ENCODE measurements at places on chromosomes 1 and 21.

GRCh38 chr1:24673341-24673740, 30.2 kb downstream of the SRRM1 start:
- no peak for DNase-seq

DNA sequence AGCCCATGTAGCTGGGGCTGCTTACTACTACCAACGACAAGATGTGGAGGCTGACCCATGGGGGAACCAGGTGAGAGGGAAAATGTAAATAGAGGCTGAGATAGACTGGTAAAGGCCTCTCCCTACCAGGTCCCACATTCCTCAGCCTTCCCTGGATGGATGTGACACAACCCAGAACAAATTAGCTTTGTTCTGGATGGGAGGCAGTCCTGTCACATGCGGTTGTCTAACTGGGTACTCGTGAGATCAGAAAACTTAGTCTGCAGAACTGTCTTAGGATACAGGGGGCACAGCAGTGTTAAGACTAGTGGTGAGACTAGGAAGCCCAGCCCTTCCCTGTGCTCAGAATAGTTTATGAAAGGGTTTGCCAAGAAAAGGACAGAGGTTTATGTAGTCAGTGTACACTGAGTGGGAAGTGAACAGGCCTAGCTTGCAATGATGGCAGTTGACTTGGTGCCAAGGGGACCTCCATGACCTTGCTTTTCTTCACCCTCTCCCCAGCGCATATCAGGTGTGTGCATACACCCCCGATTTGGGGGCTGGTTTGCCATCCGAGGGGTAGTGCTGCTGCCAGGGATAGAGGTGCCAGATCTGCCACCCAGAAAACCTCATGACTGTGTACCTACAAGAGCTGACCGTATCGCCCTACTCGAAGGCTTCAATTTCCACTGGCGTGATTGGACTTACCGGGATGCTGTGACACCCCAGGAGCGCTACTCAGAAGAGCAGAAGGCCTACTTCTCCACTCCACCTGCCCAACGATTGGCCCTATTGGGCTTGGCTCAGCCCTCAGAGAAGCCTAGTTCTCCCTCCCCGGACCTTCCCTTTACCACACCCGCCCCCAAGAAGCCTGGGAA, 8.4 kb downstream of the MMACHC start:
- DNase-seq = no peak

DNA sequence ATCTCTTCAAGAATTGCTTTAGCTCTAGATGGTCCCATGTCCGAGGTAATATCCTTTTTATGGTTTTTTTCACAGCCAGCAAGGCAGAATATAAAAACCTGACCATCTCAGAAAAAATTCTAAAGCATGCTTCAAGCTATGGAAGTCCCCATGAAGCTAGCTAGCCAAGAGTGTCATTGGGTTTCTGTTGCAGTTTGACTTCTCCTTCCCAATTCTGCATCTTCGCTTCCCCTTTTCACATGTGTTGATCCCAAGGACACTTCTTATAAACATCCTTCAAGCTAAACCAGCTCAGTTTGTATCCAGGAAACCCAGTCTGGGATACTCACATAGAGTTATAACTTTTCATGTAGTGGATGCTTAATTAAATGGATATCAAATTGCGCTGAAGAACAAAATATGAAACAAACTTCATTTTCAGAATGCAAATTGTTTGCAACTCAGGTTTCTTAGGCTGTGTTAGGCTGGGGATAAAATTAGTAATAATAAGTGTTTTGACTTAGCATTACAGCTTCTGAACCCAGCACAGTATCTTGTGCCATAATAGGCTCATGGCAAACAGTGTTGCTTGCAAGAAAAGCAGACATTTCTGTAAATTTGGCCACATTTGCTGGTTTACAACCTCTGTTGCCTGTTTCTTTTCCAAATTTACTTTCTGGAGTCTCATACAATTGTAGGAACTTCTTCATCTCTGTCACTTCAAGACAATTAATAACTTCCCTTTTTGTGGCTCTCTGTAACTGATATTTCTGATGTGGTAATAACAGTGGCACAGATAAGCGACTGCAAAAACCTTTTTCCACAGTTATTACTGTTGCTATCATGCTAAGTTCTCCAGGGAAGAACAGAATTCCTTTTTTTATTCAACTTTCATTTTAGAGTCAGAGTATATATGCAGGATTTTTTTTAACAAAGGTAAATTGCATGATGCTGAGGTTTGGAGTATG, 53.2 kb downstream of the NCAM2 start:
- DNase-seq = no peak

DNA sequence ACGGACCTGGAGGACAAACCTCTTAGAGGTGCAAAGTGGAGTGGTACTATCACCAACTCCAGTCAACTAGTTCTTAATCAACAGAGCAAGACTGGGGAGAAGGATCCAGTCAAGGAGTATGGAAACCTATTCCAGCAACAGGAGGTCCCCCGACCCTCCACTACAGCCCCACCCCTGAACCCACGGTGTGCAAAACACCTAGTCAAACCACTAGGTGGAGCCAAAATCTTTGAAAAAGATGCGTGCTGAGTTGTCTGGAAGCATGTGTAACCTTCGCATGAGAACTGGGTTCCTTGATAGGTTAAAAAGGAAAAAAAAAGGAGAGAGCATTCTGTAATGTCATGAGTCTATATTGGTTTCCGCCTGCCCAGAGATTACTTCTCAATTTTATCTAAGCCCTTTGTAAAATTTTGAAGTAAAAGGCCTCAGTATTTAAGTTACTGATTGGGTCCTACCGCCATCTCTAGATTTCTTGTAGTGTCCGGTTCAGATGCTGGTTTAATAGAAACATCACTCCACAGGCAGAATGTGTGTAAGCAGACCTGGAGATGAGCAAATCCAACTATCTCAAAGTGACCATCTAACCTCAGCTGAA, 81.9 kb upstream of the HAO2 start:
- no peak for DNase-seq

DNA sequence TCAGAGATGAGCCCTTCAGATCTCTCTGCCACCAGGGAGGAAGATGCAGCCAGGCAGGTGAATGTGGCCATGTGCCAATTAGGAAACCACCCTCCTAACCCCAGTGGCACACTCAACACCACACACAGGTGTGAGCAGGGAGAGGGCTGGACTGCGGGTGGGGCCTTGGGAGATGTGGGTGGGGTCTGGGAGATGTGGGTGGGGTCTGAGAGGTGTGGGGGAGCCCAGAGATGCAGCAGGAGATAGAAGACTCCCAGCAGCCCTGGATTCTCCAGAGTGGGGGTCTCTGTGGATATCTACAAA, 43.2 kb upstream of the COL6A1 start:
- DNase-seq = no peak

All from KG1 (cell line).